ENCODE measurements at places on chromosomes 6 and 20.

- DNase-seq: no peak
Observed at GRCh38 chr6:133809406-133809805, 79.5 kb upstream of the TCF21 start.

GRCh38 chr6:157272866-157273755, 50.2 kb downstream of the TMEM242 start:
- DNase-seq: no peak

- DNase-seq: peak; percentile 80
Observed at GRCh38 chr6:26594730-26595632, 1.8 kb upstream of the ABT1 start.

DNA sequence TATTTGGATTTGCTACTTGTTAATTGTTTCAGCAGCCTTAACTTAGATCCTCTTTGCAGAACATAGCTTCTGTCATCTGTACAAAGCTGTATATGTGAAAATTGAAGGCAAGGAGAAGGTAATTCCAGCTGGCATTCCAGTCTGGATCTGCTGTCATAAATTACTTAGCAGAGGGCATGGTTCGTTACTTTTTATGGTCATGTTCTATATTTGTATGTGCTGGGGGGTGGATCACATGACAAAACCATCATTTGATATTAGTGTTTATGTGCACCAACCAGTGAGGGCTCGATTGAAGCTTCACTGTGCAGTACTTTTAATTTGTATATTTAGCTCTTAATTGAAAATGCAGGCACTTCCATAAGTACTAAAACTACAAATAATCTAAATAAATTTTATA, 80.2 kb downstream of the CAP2 start:
- DNase-seq: no peak

GRCh38 chr6:52109171-52109571, 21.8 kb upstream of the PKHD1 start:
- DNase-seq: no peak

- no peak for DNase-seq
Observed at GRCh38 chr6:131436358-131436757, 136.7 kb upstream of the ARG1 start.

DNA sequence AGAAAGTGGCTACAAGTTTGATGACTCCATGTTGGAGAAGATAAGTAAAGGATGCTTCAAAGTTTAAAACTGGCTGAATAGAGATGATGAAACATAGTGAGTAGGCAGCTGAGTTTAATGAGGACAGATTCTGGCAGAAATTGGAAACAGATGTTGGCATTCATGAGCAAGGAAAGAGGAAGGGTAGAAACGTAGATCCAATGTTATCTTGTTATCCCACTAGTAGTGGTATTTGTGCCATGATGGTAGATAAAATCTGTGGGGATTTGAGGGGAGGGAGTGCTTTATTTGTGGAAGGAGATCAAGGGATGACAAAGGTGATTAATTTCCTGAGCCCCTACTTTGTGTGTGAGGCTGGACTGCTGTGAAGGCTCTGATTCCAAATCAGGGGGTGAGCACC, 69.5 kb downstream of the MRAP2 start:
- no peak for DNase-seq

- DNase-seq: no peak
Observed at GRCh38 chr20:1539816-1540419, 17.6 kb downstream of the SIRPD start.

- no peak for DNase-seq
Observed at GRCh38 chr6:37619641-37620040, 78.0 kb downstream of the MDGA1 start.

DNA sequence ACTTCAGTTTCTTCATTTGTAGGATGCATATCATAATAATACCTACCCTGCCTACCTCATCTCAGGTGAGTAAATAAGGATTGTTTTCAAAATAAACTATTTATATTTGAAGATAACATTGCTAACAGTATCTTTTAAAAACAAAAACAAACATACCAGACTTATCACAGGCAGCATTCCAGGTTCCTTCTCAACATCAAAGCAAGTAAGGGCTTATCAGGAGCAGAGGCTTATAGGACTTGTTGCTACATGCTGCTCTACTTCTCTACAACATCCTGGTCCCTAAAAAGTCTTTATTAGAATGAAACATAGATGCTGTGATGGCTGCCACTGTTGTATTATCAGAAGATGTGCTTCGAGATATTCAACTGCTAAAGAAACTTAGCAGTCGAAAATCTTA, 149.2 kb upstream of the PRDM1 start:
- DNase-seq: no peak

DNA sequence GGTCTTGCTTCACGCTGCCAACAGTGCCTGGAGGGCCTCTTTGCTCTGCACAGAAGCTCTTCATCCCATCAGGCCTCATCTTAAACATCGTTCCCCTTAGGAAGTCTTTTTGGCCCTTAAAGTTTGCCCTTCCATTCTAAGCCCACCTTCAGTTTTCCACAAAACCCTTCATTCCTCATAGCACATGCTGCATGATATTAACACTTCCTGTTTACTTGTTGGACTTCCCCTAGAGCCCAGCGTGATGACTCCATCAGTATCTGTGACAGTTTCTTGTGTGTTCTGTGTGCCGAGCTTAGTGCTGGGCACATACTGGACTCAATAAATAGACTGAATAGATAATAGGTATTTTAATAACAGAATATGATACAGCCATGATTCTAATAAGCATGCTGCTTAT, 2.2 kb downstream of the NT5DC1 start:
- no peak for DNase-seq

GRCh38 chr20:43728686-43729255, 2.0 kb upstream of the GTSF1L start:
- no peak for DNase-seq

DNA sequence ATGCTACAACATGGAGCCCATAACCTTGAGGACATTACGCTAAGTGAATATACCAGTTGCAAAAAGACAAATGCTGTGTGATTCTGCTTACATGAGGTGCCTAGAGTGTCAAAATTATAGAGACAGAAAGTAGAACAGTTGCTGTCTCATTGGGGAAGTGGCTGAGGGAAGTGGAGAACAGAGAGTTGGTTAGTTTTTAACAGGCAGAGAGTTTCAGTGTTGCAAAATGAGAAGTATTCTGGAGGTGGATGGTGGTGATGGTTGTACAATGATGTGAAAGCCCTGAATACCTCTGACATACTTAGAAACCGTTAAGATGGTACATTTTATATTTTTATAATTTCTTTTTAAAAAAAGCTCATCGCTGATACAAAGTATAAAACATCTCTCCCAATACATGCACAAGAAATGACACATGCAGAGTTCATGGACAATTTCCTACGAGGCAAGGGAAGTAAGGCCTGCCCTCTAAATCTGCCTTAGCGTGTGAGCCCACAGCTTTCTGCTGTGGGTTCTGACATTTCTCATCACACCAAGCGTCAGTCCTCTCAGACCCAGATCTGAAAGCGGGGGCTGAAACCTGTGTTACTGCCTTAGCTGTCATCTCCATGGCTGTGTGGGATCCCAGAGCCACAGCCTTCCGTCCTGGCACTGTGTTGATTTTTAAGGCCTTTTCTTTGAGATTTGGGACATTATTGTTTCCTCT, 126.0 kb downstream of the RNASET2 start:
- no peak for DNase-seq

DNA sequence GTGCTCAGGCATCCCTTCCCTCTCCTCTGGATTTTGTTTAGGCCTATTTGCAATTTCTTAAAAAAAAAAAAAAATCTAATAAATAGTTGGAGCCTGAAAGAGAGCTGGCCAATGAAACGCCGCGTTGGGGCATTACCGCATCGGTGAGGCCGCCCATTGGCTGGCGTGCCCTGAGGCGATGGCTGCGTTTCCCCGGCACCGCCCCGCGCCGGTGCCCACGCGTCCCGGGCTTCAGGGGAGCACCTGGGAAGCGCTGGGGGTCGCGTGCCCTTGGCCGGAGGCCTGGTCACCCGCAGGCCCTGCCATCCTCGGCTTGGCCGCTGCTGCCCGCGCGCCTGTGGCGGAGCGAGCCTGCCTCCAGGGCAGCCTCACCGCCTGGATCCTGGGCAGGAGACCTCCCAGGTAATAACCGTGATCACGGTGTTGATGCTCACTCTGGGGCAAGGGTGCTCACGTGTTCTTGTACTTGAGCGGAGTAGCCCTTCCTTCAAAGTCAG, 155.4 kb downstream of the NRN1 start:
- DNase-seq: no peak

DNA sequence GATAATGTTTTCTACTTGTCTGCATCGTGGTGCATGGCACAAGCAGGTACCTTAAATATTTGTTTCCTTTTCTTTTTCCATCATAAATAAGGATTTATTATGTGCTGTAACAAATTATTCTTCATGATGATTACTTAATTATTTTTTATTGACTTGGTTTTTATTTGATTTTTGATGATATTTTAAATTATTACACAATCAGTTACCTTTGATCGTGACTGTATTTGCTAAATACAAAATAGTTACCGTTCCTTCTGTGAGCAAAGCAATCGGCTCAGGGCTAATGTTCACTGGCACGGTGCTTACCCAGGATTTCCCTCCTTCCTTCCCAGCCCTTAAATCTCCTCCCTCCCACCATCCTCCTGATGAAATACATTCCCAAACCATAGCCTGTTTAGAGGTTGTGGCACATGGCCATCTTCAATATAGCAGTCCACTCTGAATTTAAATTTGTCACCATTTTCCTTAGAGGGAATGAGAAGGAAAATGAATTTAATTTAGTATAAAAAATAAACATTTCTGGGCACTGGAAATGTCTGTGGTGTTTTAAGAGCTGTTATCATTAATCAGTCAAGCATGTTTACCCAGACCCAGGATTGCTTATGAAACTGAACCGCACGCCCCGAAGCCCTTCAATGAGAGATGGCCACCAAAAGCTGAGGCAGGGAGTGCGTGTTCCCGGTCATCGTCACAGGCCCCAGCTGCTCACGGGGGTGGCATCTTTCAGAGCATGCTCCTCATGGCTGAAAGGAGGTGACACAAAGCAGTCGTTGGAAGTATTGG, 23.0 kb upstream of the EXOC2 start:
- DNase-seq: no peak

DNA sequence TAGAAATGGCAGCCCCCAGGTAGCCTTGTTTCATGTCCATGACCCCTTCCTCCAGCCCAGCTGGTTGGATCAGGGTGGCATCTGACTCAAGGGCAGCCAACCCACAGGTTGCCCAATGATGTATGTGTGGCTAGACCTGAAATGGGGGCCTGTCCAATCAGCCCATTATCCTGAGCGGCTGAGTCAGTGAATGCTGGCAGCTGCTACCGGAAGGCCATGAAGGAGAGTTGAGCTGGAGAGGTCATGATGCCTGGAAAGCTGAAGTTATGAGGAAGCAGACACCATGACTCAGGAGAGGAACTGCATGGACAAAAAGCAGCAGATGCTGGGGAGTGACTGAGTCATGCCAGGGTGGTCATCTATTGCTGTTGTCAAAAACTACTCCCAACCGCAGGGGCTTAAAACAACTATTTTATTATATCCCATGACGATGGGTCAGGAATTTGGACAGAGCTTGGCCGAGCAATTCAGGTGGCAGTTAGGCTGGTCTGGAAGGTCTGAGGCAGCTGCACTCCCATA, 67.3 kb downstream of the MDGA1 start:
- no peak for DNase-seq

GRCh38 chr6:28802417-28803336, 121.1 kb downstream of the TRIM27 start:
- DNase-seq: peak; percentile 63

DNA sequence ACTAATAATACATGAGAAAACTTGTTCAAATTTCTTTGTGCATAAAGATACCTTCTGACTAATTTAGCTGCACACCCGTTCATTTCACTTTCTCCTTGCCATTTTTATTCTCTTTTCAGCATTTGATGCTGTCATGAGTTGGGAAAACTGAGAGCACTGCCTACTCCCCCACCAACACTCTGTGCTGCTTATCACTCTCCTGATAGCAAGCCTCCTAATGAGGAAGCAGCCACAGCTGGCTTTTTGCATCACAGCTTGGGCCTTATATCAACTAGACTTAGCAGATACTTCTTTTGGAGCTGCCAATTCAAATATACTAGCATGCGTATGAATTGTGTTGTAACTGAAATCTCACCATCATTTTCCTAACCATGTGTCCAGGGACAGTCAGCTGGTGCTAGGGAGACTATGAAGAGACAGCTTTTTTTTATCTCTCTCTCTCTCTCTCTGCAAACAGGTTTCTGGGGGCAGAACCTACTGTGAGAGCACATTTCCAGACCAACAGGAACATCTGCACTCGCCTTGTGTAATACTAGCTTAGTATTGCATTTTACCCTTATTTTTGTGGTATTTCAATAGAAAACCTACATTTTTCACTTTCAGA, 699.0 kb downstream of the KHDRBS2 start:
- DNase-seq: no peak

GRCh38 chr6:5752391-5752680, 254.4 kb downstream of the NRN1 start:
- DNase-seq: no peak

- no peak for DNase-seq
Observed at GRCh38 chr20:62089393-62089792, 23.7 kb upstream of the TAF4 start.

GRCh38 chr20:57475388-57476083, 49.4 kb downstream of the CTCFL start:
- no peak for DNase-seq

DNA sequence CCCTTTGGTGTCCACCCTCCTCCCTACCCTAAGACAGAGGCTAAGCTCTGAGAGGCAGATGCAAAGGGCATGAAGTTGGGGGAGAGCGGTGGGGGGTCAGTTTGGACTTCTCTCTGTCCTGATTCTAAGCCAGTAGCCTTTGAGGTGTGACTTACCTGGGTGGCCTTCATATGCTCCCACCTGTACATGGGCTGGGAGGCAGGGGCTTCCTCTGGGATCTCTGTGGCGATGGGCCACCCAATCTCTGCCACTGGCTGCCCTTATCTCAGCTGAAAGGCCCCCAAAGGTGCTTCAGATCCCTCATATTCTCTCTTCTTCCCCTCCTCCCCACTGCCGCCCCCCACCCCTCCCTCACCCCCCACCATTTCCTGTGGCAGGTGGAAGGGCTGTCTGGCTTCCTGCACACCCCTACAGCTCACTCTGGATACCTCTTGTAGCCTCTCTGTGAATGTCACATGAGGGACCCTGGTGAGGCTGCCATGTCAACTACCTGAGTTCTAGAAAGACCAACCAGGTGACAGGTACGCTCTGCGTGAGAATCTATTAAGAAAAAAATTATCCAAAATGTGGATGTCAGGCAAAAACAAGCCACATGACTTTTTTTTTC, 34.0 kb downstream of the PNLDC1 start:
- DNase-seq: no peak

DNA sequence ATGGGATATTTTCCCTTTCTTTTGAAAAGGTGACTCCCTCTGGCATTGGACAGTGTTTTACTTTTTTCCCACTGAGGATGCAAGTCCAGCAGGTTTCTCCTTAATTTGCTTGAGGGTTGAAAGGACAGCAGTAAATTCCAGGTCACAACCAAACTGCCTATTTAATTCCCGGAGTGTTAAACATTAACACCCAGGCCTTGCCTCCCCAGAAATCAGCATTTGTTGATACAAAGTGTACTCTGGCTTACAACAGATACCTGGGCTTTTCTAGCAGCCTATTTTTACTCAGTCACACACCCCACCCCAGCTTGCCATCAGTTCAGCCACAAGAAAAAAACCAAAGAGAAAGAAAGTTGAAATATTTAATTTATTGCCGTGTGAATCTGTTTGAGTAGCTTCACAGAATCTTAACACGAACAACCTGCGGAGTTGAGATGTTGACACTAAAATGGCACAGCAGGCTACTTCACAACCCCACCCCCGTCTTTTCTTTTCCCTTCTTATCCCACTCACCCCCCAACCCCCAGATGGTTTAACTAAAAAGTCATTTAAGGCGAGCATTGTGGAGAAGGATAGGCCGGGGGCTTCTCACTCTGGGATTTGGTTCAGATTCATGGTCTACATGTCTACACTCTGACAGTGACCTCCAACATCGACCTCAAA, 45.7 kb downstream of the MYLIP start:
- no peak for DNase-seq

All from erythroblast (primary cell).